Renal cortex interstitium (tissue), 15 donors: ENCODE measurements at places on chromosomes 4 and X. TPM values are rescaled to one million over a fixed set of nuclear protein-coding genes. Genes with fewer than 3 reads are reported as not detected.

PRKX gene
- 15.5 TPM for polyA plus RNA-seq

KCND1 gene
- polyA plus RNA-seq, result 3.2 TPM

AKAP17A gene
- polyA plus RNA-seq, result 44.8 TPM

OPRPN gene
- polyA plus RNA-seq, result not detected

CXCL8 gene
- 0.57 TPM for polyA plus RNA-seq

NHSL2 gene
- polyA plus RNA-seq, result 10.0 TPM

ARHGEF9 gene
- polyA plus RNA-seq, result 40.4 TPM

GIMD1 gene
- polyA plus RNA-seq, result not detected

DNA sequence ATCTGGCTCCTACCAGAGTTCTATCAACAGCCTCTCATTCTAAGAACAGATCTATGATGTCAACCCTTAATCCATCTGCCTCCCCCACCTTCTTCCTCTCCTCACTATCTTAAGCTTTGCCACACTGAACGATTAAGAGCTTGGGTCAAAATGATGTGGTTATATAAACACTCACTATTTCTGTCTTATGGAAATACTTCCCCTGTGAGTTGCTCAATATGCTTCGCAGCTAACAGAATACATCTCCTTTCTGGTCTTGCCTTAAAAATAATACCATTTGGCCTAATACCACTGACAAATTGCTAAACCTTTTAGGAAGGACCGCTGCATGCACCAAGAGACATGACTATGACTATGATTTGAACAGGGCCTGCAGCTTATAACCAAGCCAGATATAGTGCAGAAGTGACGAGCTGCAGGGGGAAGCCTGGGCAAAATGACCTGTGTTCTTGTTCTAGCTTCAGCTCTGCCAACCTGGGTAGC is 130.9 kb downstream of the RNF150 start:
- DNase-seq, result no peak

DNA sequence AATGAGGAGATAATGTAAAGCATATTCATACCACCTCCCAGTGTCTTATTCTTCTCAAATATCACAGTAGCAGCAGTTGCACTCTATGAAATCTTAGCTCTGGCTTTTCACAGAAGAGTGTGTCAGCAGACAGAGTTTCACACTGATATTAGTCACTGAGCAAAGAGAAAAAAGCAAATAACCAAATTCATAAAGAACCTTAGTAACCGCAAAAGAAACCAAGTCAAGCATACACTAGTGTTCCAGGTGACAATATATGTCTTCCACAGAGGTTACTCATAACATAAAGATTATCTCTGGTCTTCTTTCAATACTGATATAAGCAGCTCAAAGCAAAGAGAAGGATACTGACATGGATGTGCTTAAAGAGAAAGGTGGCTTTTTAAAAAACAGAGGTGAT is 181.7 kb upstream of the EDNRA start:
- no peak for DNase-seq

DNA sequence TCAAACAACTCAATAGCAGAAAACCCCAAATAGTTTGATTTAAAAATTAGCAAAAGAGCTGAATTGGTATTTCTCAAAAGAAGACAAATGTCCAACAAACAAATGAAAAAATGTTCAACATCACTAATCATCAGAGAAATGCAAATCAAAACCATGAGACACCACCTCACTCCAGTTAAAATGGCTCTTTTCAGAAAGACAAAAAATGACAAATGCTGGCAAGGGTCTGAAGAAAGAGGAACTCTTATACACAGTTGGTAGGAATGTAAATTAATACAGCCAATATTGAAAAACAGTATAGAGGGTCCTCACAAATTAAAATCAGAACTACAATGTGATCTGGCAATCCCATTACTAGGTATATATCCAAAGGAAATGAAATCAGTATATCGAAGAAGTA is 70.4 kb downstream of the FBXL5 start:
- DNase-seq, result no peak

DNA sequence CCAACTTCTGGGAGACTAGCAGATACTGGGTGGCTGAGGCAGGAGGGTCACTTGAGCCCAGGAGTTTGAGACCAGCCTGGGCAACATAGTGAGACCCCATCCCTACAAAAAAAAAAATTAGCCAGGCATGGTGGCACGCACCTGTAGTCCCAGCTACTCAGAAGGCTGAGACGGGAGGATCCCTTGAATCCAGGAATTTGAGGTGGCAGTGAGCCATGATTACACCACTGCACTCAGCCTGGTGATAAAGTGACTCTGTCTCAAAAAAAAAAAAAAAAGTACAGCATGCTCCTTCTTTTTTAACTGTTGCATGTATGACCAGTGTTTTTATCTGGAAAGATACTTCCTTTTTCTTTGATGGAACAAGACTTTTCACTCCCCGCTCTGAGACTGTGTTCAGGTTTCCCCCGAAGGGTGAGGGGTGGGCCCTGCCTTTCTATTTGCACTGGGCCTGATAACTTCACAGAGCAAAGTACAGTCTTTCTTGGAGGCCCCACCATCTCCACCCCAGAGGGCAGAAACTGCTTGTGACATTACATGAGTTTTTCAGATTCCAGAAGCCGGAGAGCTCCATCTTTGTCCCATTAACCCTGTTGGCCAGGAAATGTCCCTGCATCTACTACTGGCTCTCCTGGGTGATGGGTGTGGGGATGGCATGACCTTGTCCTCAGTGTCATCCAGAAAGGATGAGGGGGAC is 35.2 kb downstream of the NYX start:
- DNase-seq, result no peak

- no peak for DNase-seq
Measured at GRCh38 chrX:16983051-16983450, 36.6 kb downstream of the REPS2 start.

GRCh38 chrX:100745205-100745604 is 13.3 kb upstream of the SYTL4 start:
- no peak for DNase-seq

- peak; percentile 79 for DNase-seq
Measured at GRCh38 chr4:18689308-18690115, 668.0 kb upstream of the LCORL start.

- no peak for DNase-seq
Measured at GRCh38 chr4:119646347-119647071, 17.9 kb upstream of the PDE5A start.

- DNase-seq, result no peak
Measured at GRCh38 chr4:129176864-129177263, 80.9 kb downstream of the C4orf33 start.

DNA sequence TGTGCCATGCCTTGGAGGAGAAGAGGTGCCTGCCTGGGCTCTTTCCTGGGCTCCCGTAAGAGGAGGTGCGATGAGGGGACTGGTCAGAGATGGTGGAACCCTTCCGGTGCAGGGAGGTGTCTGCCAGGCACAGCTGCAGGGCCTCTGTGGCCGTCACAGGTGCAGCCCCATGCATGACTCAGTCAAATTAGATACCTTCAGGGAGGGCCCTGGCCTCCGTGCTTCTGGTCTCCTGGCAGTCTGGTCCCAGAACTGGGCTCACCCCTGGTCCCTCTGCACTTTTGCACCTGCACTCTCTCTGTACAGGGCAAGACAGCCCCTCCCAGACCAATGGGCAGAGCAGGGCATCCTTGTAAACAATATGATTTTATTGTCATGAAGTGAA is 49.9 kb upstream of the LRPAP1 start:
- DNase-seq, result no peak

- DNase-seq, result no peak
Measured at GRCh38 chrX:109501176-109501575, 19.3 kb upstream of the GUCY2F start.

DNA sequence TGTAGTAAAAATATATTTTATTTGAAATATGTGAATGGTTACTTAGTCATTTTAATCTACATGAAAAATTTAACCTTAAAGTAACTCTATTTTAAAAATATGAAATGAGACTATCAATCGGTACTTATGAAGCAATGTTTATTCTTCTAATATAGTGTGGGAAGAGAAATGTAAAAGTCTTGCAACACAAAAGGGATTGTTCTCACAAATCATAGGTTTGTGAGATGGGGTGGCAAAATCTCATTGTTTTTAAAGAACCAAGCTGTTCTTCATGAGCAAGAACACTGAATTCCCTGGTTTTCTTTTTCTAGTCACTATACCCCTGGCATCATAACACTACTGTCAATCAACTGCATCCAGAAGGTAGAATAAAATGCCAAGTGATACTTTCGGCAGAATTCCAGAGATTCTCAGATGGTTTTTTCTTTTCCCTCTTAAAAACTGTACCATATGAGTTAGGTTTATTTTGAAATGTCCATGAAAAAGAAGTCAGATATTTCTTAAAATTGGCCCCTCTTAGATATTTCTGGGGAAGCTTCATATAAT is 52.2 kb downstream of the SNCA start:
- no peak for DNase-seq

GRCh38 chrX:115533485-115533884 is 27.5 kb upstream of the PLS3 start:
- no peak for DNase-seq

DNA sequence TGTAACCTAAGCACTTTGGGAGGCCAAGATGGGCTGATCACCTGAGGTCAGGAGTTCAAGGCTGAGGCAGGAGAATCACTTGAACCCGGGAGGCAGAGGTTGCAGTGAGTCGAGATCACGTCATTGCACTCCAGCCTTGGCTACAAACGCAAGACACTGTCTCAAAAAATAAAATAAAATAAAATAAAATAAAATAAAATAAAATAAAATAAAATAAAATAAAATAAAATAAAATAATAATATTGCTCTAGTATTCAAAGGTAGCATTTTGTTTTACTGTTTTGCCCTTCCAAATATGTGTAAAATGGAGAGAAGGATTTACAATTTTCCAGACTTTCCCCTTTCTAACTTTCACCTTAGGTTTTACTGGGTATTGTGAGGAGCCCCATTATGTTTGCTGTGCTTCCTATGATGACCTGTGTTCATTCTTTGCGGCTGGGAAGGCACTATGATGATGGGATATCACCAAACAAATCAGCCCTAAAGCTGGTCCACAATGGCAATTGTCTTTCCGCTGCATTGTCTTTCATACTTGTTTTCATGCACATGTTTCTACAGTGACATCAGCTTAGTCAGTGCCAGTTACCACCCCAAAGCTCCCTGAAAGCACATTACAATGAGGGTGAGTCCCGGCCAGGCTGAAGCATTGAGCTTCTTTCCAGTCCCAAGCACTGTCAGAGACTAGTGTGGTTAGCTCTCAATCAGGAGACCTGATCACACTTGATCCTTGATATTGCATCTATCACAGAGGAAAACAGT is 50.8 kb downstream of the DTHD1 start:
- DNase-seq, result no peak

- no peak for DNase-seq
Measured at GRCh38 chrX:108271397-108271787, 166.8 kb downstream of the COL4A6 start.

DNA sequence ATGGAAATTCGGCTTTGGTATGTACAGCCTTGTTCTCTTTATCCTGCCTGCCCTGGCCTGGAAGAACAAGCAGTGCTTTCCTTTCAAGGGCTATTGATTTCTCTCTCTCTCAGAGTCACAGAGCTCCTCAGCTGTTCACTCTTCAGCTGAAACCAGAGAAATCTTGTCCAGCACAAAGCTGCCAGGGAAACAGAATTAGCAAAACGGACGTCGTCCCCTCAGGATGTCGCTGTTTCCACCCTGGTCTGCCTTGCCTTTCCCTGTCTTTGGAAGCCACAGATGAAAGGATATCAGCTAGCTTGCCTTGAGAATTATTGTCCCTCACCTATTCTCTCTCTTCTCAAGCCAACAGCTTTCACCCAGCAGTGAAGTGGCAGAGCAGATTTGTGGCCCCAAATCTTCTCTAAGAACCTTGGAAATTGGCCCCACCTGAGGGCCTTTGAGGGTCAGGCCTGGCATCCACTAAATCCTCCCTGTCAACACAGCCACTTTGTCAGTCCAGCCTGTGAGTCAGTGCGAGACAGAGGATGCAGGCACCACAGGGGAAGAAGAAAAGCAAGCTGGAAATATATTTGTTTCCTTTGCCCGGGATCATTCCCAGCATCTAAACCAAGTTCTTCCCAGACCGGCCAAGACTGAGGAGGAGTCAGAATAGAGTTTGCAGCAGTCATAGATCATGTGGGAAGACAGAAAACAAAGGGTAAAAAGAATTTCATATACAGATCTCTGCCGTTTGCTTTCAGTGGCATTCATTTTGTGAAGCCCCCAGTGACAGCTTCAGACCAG is 63.8 kb upstream of the MTM1 start:
- DNase-seq, result no peak

DNA sequence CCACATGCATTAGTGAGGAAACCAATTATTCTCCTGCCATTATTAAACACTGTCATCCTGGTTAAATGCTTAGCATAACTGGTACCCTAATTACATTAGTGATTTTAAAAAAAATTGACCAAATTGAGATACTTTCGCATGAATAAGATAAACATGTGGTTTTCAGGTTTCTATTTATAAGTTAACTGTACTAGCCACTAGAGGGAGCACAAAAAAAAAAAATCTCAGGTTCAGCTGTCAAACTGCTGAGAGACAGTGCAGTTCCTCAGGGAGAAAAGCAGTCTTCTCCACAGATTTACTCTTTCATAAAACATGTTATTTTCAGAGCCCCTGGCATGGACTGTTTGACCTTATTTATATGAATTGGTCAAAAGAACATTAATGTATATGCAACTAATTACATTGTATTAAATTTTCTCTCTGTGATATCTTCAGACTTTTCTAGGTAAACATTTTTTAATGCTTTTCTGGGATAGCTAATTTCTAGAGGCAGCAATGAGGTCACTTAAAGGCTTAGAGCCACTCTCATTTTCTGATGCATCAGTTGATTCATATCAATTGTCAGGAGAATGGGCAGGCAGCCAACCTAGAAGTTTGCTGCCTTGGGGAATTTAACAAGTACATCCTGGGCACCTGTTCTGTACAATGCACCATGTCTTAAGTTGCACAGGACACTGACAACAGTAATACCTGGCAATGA is 167.5 kb downstream of the CDS1 start:
- peak; percentile 19 for DNase-seq

GRCh38 chr4:77834403-77834802 is 15.2 kb upstream of the CNOT6L start:
- no peak for DNase-seq

GRCh38 chr4:168877511-168878491 is 132.3 kb downstream of the CBR4 start:
- DNase-seq, result no peak

GRCh38 chr4:153274967-153275366 is 69.5 kb upstream of the MND1 start:
- no peak for DNase-seq
